ENCODE measurements at places on chromosomes 6 and 20.

GRCh38 chr20:47191074-47191673 lies 165.3 kb downstream of the ZMYND8 start:
- no peak for DNase-seq

DNA sequence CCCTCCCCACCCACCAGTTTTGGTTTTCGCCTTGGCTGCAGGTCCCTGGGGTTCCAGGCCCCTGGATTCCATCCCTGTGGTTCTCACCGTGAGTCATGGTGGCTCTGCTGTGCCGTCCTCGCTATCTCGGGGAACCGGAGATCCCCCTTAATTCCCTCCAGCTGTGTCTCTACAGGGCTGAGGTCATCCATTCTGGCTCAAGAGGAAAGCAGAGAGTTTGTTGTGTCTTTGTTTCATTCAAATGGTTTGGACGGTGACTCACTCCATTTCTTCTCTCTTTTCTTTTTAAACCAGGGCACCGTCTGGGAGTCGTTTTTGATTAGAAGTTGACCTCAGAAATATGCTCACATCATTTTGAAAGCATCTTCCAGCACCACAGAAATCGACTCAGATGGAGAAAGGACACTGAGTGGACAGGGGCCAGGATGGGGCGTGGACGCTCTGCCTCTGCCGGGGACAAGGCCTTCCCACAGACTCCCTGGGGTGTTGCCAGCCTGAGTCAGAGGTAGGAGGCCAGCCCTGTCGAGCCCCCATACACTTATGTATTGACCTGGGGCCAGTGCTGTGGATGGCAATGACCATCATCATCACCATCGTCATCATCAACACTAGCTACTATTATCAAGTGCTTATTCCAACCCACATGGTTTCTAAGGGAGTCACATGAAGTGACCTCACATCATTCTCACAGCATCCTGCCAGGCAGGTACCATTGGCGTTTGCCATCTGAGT lies 176.2 kb downstream of the NFATC2 start:
- DNase-seq: no peak

- DNase-seq: no peak
These were observed 4.6 kb downstream of the AFDN start for GRCh38 chr6:167831281-167831828.

DNA sequence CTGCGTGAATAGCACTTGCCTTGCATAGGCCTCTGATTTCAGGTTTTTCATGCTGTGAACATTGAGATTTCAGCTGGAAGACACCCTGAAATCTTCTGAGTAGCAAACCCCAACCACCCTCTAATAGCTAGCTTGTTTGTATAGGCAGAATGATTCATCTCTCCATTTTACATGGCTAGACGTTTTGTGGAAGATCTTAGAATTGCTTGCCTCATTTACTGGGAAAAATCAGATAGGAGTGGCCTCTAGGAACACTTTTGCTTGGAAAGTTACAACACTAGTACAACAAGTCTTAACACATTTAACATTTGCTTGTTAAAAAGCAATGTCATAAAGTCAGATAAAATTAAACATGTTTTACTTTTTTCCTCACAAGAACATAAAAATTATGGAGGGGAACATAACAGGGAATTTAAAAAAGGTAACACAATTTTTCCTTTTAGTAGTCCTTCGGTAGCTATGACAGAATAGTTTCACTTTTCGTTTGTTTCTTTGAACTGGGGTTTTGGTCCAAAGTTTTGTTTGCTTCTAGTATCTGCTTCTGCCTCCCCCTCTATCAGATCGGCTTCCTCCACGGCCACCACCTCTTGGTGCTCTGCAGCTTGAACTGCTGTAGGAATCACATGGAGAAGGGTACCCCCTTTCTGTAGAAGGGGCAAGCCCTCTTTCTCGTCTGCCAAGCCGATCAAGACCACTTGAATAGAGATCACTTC lies 102.2 kb upstream of the PTCHD4 start:
- DNase-seq: no peak

GRCh38 chr20:34045930-34046725 lies 52.4 kb downstream of the RALY start:
- no peak for DNase-seq

GRCh38 chr6:42431356-42431755 lies 20.4 kb downstream of the TRERF1 start:
- no peak for DNase-seq

- no peak for DNase-seq
These were observed 22.6 kb downstream of the PLCB1 start for GRCh38 chr20:8154638-8155037.

DNA sequence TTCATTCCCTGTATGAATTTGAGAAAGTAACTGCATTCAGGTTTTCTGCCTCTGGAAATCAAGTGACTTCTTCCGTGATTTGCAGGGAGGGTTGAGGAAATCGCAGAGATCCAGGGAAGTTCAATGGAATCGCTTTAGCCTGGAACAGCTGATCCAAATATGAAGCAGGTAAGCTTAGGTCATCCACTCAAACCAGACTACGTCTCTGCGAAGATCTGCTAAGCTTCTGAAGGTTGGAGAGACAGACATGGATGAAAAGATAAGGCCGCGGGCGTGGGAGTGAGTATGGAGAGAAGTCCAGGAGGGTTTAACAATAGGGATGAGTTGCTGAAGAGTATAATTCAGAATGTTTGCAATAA lies 34.2 kb upstream of the BTN3A2 start:
- DNase-seq: peak; percentile 47

GRCh38 chr6:106517706-106518105 lies 111.6 kb downstream of the RTN4IP1 start:
- no peak for DNase-seq

GRCh38 chr20:13221313-13221672 lies 219 bp downstream of the ISM1 start:
- no peak for DNase-seq

- no peak for DNase-seq
These were observed 8.4 kb downstream of the ZNF76 start for GRCh38 chr6:35267897-35268296.

- peak; percentile 79 for DNase-seq
These were observed 6.7 kb upstream of the DDR1 start for GRCh38 chr6:30877419-30878262.

DNA sequence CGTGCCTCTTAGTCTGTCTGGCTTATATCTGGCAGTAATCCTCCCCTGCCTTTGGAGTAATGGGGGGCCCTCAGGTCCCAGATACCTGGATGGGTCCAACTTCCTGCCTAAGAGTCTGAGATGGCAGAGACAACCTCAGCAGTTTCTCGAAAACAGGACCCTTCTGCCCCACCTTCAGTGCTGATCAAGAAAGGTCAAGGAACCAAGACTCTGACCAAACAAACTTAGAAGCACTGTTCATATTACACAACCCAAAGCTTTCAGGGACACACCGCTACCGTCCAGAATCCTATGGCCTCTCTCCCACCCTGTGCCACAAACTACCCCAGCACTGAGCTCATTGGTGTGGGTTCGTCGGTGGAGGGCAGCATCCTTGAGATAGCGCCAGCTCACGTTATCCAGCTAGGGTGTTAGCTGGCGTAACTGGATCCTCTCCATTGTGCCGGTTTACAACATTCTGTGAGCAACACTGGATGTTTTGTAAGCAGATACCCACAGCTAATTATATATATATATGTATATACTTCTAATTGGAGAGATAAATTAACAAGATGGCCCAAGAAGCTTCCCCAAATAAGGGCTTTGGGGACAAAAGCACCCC lies 7.6 kb upstream of the TMC2 start:
- no peak for DNase-seq

GRCh38 chr6:165846123-165846966 lies 183.3 kb upstream of the PDE10A start:
- no peak for DNase-seq

GRCh38 chr20:43432498-43432897 lies 25.2 kb upstream of the SRSF6 start:
- DNase-seq: no peak

DNA sequence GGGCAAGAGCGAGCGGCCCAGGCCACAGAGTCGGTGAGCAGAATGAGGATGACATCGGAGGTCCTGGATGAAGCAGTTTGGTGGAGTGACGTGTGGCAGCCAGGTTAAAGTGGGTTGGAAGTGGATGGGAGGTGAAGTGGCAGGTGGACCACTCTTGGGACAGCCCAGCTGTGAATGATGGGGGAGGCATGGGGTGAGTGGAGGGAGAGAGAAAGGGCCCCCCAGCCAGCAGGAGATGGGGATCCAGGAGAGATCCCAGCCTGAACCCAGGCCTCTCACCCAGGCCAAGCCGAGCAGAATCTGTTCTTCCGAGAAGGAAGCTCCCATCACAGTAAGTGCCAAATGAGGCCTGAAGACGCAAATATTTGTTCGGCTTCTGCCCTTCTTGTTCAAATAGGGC lies 27.0 kb upstream of the SLC32A1 start:
- DNase-seq: no peak

DNA sequence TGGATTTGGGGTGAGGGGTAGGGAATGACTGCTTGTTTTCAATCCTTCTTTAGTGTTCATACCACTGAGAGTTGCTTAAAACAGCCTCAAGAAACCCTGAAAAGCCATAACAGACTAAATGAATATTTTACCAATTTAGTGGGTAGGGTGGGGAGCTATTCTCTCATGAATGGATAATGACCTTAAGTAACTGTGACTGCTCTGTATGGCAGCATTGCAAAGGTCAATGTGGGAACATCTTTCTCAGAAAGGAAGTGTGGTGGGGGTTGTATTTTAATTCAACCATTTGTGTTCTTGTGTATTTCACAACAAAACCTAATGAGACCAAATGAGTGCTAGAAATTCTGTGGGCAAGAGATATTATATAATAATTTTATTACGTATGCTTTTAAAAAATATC lies 55.7 kb downstream of the PHACTR2 start:
- no peak for DNase-seq

Measured in B cell (primary cell).